SHP77 treated with DMSO at 0.1 percent for 48 hours (cell line): ENCODE measurements at places on chromosomes 4 and X.

GRCh38 chr4:89070041-89070440, 13.1 kb upstream of the FAM13A start:
- DNase-seq = no peak

DNA sequence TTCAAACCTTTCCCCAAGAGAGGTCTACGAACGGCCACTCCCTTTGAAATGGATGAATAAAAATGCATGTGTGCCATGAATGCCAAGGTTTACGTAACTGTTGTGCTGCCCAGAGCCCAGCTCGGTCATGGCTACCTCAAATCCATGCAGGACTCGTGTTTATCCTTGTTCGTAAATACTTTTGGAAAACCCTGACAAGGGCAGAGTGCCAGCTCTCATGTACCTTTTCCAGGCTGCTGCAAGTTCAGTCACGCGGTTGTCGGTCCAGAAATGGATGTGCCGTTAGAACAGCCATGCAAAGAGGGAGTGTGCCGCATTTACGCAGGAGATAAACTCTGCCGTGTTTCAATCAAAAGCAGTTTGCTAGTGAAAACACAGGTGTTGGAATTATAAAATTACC, 123.4 kb downstream of the AMELX start:
- no peak for DNase-seq

DNA sequence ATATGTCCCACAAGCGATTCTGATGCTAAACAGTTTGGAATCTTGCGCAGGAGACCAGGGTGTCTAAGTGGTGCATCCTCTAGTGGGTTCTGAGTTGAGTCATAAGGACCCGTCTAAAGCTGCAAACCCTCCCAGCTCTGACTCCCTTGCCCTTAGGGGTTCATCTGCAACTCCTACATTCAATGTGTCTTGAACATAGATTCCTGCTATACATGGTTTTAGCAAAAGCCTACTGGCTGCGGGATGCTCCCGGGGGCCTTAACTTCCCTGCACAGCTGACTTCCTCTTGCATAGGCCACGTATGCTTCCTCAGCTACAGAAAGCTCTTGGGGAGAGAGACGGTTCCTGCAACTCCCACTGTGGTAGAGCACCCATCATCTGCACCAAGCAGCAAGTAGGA, 236.7 kb downstream of the EVC2 start:
- no peak for DNase-seq

DNA sequence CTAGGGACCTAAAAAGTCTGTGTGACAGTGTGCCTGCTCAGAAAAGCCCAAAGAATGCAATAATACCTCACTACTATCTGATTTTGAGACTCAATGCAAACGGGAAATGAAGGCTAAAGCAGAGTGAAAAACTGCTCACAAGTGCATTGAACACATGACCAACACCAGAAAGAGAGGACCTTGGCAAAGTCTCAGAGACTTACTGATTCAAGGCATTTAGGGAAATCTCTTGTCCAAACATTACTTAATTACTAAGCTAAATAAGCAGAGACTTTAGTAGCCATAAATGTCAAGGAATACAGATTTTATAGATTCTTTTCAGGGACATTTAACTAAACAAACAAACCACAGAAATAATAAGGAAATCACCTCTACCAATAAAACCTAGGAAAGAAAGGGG, 916.0 kb downstream of the FSTL5 start:
- DNase-seq = no peak

DNA sequence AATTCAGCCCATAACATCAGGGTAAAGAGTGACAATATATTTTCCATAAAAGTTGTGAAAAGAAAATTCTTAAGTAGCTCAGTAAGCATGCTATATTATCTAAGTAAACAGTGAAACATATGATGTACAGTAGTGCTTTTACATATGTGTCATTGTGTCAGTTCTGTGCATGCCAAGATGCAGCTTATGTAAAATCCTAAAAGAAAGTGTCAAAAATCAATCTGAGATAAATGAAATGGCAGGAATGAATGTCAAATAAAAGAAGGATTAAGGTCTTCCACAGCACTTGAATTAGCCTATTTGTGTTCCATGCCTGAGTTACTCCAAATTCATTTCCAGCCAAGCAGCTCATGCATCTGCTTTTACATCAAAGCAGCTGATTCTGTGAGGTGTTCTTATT, 452.7 kb upstream of the HS3ST1 start:
- DNase-seq = no peak

GRCh38 chr4:30962939-30963338, 242.8 kb downstream of the PCDH7 start:
- DNase-seq = no peak

- no peak for DNase-seq
Observed at GRCh38 chr4:21802406-21802805, 146.2 kb downstream of the KCNIP4 start.

- DNase-seq = no peak
Observed at GRCh38 chr4:112055100-112055499, 90.2 kb upstream of the FAM241A start.

DNA sequence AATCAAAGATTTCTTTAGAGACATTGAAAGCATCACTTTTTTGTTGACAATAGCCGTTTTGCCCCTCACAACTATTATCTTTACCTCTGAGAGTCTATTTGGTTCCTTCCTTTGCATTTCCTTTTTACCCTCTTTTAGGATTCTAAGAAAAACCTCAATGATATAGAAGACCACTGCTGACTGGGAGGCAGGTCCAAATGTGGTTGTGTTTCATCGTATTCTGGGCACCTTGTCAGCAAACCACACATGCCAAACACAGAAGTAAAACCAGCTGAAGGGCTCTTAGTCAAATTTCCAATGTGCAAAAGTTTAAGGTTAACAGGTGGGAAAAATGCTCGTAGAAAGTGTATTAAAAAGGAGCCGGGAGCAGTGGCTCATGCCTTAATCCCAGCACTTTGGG, 5.1 kb upstream of the PRMT9 start:
- DNase-seq = no peak
